ENCODE measurements at places on chromosomes 16 and 17.

DNA sequence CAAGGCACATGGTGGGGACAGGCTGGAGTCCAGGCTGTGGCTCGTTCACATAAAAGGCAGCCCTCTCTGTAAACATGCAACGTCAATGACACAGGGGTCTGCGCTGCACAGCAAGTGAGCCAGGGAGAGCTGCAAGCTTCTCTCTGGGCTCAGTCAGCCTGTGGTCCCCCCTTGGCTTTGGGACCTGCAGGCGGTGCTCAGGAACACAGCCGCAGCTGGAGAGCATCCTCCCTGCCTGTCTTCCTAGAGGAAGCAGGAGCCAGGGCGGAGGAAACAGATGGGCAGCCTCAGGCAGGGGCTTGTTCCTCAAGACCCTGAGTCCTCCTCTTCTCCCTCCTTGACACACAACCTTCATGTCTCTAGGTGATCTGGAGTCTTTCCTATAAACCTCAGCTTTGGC, 228.0 kb downstream of the C16orf78 start:
- H3K4me1 ChIP-seq = no peaks in the 10 kb centered on the region
- H3K27me3 ChIP-seq = peaks cover under 1% of the 10 kb centered on the region
- H3K36me3 ChIP-seq = no peaks in the 10 kb centered on the region
- DNase-seq = no peak

- H3K36me3 ChIP-seq = peaks cover 2% of the 10 kb centered on the region
- no peak overlapping the region for H3K27ac ChIP-seq
- H3K4me1 ChIP-seq = peaks cover 28% of the 10 kb centered on the region
- peak; percentile 3 for DNase-seq
- H3K27me3 ChIP-seq = no peaks in the 10 kb centered on the region
Observed at GRCh38 chr17:54967621-54968261, 713 bp downstream of the COX11 start.

GRCh38 chr17:17140590-17140980, 65.5 kb downstream of the PLD6 start:
- H3K4me3 ChIP-seq = no peak overlapping the region
- no peak overlapping the region for H3K27ac ChIP-seq
- peaks cover 5% of the 10 kb centered on the region for H3K36me3 ChIP-seq
- no peaks in the 10 kb centered on the region for H3K4me1 ChIP-seq

GRCh38 chr17:63698381-63698885, 1.5 kb downstream of the LIMD2 start:
- no peaks in the 10 kb centered on the region for H3K27me3 ChIP-seq
- peaks cover 65% of the 10 kb centered on the region for H3K4me1 ChIP-seq
- H3K27ac ChIP-seq = peak overlapping the region; percentile 94
- peak; percentile 47 for DNase-seq
- peak overlapping the region; percentile 91 for H3K4me3 ChIP-seq
- peaks cover 55% of the 10 kb centered on the region for H3K36me3 ChIP-seq

- DNase-seq = no peak
- H3K27ac ChIP-seq = no peak overlapping the region
- H3K4me3 ChIP-seq = no peak overlapping the region
Observed at GRCh38 chr17:5219536-5219935, 15.1 kb downstream of the SCIMP start.

- DNase-seq = no peak
- H3K36me3 ChIP-seq = no peaks in the 10 kb centered on the region
- H3K27me3 ChIP-seq = peaks cover 5% of the 10 kb centered on the region
- no peak overlapping the region for H3K4me3 ChIP-seq
- H3K27ac ChIP-seq = no peak overlapping the region
- no peaks in the 10 kb centered on the region for H3K4me1 ChIP-seq
Observed at GRCh38 chr17:81523402-81524038, 4.7 kb upstream of the FSCN2 start.

- no peaks in the 10 kb centered on the region for H3K36me3 ChIP-seq
- no peak overlapping the region for H3K27ac ChIP-seq
- H3K27me3 ChIP-seq = peaks cover 90% of the 10 kb centered on the region
- H3K4me3 ChIP-seq = peak overlapping the region; percentile 77
Observed at GRCh38 chr17:7717756-7718350, 309 bp downstream of the DNAH2 start.

DNA sequence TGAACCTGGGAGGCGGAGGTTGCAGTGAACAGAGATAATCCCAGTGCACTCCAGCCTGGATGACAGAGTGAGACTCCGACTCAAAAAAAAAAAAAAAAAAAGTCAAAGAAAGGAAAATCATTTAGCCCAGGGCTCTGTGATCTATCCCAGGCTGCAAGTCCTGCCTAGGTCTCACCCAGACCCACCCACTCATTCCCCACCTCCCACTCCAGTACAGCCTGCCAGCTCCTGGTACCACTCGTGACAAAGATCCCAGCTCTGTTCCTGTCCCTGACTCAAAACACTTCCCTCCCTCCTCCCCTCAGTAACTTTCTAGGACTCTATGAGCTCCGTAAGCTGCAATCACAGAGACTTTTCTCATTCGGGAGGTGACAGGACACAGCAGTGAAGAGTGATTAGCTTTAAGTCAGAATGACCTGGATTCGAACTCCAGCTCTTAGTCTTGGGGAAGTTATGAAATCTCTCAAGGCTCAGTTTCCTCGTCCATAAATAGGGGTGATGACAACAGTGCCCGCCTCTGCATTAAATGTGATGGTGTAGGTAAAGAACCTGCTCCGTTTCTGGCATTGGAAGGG, 28.0 kb upstream of the MRPS23 start:
- H3K4me3 ChIP-seq = no peak overlapping the region
- H3K27ac ChIP-seq = no peak overlapping the region
- DNase-seq = no peak
- H3K27me3 ChIP-seq = peaks cover 17% of the 10 kb centered on the region
- H3K36me3 ChIP-seq = no peaks in the 10 kb centered on the region

- H3K27ac ChIP-seq = peak overlapping the region; percentile 86
- H3K4me1 ChIP-seq = peaks cover 63% of the 10 kb centered on the region
- DNase-seq = no peak
- no peak overlapping the region for H3K4me3 ChIP-seq
Observed at GRCh38 chr17:56599088-56599487, 5.6 kb downstream of the NOG start.

GRCh38 chr17:19727501-19728078, 11.2 kb upstream of the SLC47A2 start:
- peaks cover 14% of the 10 kb centered on the region for H3K4me1 ChIP-seq
- no peak overlapping the region for H3K4me3 ChIP-seq
- no peak for DNase-seq
- H3K27me3 ChIP-seq = no peaks in the 10 kb centered on the region

DNA sequence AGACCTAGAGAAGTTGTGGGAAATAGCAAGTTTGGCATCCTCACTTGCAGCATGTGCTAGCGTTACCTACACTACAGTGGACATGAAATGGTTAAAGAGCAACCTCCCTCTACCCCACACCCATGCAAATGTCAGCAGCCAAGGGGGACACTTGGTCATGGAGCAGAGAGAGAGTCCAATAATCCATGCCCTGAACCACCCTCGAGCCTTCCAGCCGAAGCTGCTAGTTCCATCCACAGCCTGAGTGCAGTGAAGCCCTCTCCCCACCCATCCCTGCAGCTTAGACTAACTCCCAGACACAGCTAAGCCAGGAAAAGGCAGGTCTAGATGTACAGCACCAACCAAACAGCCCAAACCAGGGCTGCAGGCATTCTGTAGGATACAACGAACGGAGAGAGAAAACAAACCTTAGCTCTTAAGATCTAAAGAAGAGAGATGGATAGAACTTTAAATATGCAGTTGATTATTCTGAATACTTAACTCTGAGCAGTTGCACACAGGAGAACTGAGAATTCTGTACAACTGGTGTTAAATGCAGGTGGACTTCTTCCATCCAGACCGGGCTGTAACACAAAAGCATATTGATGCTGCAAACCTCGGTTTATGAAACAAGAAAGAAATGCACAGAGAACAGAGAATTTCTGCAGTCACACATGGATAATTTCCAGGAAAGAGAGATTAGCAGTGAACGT, 93.8 kb downstream of the SALL1 start:
- no peak overlapping the region for H3K27ac ChIP-seq
- H3K27me3 ChIP-seq = peaks cover 7% of the 10 kb centered on the region
- DNase-seq = no peak
- no peaks in the 10 kb centered on the region for H3K36me3 ChIP-seq

- H3K36me3 ChIP-seq = no peaks in the 10 kb centered on the region
- H3K4me1 ChIP-seq = peaks cover 12% of the 10 kb centered on the region
- no peak for DNase-seq
- no peak overlapping the region for H3K27ac ChIP-seq
- no peak overlapping the region for H3K4me3 ChIP-seq
Observed at GRCh38 chr16:59213952-59214351, 479.8 kb upstream of the GOT2 start.
